ENCODE measurements at places on chromosomes 13 and 19.

DNA sequence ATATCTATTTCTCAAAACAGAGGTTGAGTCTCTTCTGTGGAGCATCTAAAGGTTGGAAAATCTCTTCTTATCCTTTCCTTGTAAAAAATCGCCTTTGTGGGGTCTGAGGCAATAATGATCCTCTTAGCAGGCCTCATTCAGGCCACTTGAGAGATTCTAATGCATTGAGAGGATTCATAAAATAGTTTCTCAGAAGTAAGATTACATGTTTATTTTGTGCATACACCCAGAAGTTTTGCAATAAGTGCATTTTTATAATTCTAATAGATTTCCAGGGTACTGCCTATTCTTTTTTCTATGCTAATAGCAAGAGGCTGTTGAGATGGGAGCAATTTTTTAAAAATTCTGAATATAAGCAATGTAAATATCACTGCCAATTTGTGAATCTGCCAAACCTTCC, 342.2 kb upstream of the KLF12 start:
- DNase-seq: no peak

DNA sequence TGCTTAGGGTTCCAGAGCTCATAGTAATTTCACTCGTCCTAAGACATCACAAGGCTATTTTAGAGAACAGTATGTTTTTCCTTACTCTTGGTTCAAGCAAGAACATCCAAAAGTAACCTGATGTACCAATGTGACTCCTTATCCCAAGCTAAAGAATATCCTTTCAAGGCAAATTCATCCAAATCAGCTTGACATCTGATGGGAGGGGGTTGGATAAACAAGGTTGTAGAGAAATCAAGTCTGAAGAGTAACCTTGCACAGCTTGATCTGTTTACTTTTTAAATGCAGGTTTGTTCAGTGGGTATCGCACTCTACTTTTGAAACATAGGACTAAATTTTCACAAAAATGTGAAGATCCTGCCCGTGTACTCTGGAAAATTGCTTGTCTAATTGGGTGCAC, 201.2 kb downstream of the GGACT start:
- no peak for DNase-seq

DNA sequence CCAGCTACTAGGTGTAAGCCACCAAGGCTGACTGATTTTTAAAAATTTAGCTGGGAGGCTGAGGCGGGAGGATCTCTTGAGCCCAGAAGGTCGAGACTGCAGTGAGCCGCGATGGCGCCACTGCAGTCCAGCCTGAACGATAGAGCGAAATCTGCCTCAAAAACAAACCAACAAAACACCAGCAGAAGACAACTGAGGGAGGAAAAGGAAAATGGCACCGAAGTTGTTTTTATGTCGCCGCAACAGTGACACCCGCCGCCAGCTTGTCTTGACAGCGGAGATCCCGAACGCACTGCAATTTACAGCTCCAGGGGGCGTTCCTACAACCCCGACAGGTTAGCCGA, 298 bp upstream of the FAM98C start:
- DNase-seq: no peak

DNA sequence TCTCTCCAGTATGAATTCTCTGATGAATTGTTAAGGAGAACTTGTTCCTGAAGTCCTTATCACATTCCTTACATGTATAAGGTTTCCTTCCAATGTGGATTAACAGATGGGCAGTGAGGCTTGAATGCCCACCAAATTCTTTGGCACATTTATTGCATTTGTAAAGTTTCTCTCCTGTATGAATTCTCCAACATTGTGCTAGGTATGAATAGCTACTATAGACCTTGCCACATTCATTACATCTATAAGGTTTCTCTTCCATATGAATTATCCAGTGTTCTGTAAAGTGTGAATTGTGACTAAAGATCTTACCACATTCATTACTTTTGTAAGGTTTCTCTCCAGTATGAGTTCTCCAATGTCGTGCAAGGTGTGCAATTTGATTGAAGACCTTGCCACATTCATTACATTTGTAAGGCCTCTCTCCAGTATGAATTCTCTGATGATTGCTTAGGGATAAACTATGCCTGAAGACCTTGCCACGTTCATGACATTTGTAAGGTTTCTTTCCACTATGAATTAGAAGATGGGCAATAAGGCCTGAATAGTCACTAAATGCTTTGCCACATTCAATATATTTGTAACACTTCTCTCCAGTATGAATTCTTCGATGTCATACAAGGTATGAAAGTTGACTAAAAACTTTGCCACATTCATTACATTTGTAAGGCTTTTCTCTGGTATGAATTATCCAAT, 20.4 kb downstream of the ZNF578 start:
- DNase-seq: no peak

- peak; percentile 90 for DNase-seq
Measured at GRCh38 chr19:42468273-42468796, 25.6 kb upstream of the CXCL17 start.

- no peak for DNase-seq
Measured at GRCh38 chr13:49319551-49319950, 71.8 kb downstream of the CDADC1 start.

- no peak for DNase-seq
Measured at GRCh38 chr13:26051657-26052311, at the start of gene SHISA2. Gene SHISA2, minus strand, starts transcription at chr13:26052016. Its CDS starts 1,041 bp downstream, at chr13:26050975.

- DNase-seq: no peak
Measured at GRCh38 chr13:50893211-50893852, 16.3 kb upstream of the RNASEH2B start.

DNA sequence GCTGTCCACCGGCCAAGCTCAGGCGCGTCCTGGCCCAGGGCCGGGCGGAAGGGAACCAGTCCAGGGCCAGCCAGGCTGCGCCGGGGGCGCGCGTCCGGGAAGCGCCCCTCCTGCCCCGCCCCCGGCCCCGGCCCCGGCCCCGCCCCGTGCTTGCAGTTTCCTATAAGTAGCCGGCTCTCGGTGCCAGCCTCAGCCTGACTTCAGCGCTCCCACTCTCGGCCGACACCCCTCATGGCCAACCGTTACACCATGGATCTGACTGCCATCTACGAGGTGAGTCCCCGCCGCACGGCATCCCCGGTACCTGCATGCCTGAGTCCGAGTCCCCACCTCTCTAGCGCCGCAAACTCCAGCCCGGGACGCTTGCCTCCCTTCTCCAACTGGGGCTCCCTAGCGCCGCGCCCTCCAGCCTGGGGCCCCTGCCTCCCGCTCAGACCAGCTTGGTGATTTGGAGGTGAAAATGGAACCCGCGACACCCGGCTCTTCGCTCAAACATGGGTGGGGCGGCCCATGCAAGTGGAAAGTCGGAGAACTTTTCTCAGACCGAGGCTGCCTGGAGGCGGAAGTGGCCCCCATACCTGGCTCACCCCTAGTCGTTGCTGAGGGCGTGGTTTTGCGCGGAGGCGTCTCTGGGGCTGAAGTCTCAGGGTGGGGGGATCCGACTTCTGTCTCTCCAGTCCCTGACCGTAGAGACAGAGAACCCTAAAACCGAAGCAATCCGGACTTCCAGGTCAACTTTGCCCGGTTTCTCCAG, at the start of gene ZFP36:
TSS of gene ZFP36 (plus strand) at position 192 of the 754 bp plus-strand sequence. CDS start at position 250, 58 bp downstream.
- peak; percentile 75 for DNase-seq

- DNase-seq: no peak
Measured at GRCh38 chr13:32086366-32086765, 54.8 kb downstream of the FRY start.

DNA sequence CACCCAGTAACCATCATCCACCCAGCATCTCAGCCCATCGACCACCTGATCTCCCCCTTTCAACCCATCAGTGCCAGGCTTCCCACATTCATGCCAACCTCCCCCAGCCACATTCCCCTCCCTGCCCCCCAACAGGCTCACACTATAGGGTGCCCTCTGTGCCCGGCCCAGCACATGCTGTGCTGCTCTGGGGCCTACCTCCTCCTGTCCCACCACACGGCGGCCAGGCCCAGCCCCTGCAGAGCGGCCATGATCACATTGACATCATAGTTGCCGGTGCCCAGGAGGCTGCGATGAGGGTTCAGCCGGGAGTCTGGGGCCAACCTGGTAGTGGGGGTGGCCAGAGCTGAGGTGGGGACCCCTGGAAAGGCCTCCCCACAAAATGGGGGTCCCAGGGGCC, 3.6 kb downstream of the JOSD2 start:
- no peak for DNase-seq

DNA sequence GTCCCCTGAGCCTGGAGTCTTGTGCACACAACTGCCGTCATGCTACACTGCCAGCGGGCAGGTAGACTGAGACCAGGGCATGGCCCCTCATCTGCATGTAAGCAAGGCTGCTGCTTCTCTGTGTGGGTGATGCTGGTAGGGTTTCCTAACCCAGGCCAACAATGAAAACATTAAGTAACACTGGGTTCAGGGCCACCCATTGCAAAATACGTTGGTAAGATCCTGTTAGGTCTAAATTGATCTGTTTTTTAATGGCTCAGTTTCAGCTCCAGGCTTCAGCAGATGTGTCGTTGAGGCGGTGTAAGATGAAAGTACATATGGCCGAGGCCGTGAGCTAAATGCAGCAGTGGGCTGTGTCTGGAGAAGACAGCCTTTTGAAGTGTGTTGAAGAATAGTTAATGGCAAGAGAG, 383.4 kb downstream of the IRS2 start:
- DNase-seq: no peak

DNA sequence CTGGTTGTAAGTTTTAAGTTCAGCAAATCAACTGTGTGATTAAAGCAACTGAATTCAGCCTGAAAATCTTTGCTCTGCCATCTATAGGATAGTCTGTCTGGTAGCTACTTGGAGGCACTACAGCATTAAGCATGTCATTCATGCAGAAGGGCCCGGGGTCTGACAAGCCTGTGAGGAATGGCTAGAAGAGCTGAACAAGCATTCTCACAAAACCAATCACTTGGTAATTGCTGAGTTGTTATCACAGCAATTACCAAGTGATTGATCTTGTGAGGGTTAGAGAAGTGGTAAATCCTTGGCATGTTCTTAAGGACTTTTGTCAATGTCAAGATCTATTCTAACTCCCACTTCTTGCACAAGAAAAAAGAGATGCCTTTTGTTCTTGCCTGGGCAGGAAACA, 356.1 kb downstream of the FGF14 start:
- no peak for DNase-seq

DNA sequence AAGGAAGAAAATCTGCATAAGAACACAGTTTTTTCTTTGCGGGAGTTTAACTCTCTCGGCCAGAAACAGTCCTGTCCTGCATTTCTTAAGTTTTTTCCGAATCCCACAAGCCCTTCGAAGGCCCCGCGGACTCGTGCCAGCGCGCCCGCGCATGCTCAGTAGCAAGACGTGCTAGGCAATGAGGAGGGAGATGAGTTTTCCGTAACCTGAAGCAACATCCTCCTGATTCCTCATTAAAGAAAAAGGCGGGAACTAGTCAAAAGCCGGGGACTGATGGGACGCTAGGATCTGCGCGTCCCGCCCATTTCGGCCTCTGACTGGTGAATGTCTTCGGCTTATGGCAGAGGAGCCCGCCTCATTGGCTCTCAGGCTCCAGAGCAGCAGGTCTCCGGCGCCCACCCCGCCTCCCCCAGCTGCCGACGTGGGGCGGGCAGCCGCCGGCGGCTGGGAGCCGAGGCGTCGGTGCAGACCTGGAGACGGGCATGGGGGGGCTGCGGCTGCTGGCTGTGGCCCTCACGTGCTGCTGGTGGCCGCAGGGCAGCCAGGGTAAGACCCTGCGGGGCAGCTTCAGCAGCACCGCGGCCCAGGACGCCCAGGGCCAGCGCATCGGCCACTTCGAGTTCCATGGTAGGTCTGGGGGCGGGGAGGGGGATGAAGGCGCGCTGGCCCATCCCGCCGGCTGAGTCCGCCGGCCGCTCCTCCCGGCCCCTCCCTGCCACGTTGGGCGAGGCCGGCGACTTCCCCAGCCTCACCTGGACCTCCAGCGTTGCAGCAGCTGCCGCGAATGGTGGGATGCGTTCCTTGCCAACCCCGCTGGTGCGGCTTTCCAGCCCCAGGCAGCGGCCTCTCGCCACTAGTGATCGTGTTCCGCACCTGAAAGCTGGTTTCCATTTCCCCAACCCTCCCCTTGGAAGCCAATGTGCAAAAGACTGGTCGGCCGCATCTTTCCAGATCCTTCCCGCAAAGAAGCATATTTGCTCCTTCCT, at the start of gene GPR180:
TSS of gene GPR180 (plus strand) at position 412 of the 986 bp plus-strand sequence. CDS start at position 483, 71 bp downstream.
- DNase-seq: peak; percentile 99

DNA sequence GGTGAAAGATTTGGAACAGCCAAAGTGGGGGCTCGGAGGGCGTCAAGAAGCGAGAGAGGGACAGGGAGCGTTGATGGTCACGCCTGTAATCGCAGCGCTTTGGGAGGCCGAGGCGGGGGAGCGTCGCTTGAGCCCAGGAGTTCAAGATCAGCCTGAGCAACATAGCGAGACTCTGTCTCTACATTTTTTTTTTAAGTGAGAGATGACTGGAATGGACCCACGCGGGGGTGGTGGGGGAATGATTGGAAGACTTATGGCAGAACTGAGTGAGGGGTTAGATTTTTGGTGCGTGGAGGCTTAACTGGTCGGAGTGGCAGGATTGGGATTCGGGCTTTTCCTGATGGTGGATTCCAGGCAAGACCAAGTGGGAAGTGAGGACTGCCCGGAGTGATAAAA, 725 bp downstream of the PSMD8 start:
- DNase-seq: no peak

DNA sequence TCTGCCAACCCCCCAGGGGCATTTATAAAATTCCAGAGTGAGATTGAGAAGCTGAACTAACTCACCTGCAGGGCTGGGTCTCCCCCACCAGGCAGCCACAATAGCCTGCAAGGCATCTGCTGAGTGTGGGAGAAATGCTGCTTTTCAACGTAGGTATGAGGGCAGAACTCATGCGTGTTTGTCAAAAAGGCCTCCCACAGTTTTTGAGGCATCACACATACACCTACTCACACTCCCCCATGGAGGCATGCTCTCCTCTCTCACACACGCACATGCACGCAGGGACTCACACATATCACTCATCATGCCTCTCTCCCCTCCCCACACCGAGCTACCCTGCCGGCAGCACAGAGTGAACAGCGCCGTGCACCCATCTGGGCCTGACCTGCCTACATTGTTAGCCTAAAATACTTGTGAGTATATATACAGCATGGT, 390.5 kb downstream of the FGF9 start:
- no peak for DNase-seq

GRCh38 chr13:99870541-99870940, 101.0 kb downstream of the ZIC5 start:
- no peak for DNase-seq

DNA sequence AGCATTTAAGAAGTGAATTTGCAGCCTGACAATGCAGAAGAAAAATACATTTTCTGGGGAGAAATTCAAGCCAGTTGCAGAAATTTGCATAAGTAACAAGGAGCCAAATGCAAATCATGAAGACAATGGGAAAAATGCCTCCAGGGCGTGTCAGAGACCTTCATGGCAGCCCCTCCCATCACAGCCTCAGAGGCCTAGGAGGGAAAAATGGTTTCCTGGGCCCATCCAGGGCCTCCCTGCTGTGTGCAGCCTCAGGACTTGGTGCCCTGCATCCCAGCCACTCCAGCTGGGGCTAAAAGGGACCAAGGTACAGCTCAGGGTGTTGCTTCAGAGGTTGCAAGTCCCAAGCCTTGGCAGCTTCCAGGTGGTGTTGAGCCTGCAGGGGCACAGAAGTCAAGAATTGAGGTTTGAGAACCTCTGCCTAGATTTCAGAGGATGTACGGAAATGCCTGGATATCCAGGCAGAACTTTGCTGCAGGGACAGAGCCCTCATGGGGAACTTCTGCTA, 16.7 kb upstream of the ITM2B start:
- DNase-seq: no peak

GRCh38 chr13:20301403-20302071, 69.4 kb upstream of the GJB6 start:
- no peak for DNase-seq

Data from COLO829 (cell line).